Ecto neural progenitor cell (in vitro differentiated cells): ENCODE measurements at places on chromosomes 7 and 10.

GRCh38 chr10:6033954-6034353 is 28.2 kb downstream of the IL2RA start:
- peak; percentile 5 for DNase-seq

- no peak for DNase-seq
These were observed 1023.6 kb downstream of the XPNPEP1 start for GRCh38 chr10:108899670-108900069.

DNA sequence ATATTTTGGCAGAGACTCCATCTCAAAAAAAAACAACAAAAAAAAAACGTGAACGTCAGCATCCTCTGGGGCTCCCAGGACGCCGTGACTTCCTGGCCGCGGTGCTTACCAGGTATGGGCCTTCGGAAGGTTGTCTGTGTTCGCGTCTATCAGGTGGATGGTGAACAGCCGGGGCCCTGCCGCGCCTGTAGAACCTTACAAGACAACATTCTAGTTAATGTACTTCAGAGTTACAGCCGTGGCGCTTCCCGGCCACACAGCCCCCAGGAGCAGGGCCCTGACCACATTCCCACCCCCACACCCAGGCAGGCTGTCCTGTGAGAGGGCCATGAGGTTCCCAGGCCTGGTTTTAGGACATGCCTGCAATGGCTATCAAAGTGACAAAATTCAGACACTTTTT is 111.0 kb downstream of the SMURF1 start:
- DNase-seq = no peak

DNA sequence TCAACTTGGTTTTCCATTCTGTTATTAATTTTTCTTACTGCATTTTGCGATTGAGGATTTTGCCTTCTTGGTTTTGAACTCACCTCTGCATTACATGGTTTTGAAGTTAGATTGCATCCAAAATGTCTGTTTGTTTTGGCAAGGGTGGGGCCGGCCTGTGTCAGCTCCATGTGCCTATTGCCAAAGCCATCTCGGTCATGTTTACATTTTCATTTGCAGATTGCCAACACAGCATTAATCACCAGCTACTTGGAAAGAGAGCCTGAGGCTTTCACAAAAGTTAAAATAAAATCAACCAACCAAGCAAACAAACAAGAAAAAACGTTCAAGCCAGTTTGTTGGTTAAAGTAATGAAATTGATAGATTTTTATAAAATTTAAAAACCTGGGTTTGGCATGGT is 695.8 kb downstream of the TYW1 start:
- DNase-seq = no peak

DNA sequence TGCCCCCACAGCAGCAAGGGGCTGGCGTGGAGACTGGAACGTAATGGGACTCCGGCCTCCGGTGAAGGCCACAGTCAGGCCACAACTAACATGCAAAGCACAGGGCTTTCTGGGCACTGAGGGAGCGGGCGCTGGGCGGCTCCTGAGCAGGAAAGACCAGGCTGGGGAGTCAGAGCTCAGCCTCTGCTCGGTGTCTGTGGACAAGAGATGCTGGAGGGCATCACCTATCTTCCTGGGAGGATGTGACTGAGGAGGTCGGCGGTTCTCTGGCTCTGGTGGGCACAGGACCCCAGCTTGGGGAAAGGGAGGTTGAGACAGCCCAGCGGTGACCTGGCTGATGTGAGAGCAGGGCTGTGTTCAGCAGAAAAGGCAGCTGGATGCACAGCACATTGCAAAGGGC is 11.7 kb downstream of the CNPY1 start:
- DNase-seq = no peak

DNA sequence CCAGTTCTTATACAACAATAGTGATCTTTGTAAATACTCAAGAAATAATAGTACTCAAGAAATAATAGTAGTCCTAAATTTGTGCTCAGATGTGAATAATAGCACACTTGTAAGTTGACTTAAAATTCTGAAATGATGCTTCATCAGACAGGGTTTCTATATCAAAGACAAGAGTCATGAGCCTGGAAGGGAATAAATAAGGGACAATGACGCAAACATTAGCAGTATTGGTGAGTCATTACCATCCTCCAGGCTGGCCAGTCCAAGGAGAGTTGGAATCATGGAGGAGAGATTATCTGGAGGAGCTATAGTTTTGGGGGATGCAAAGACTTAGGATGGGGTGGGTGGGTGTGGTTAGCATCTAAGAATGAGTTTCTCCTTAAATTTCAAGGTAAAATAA is 6.1 kb upstream of the SH3PXD2A start:
- no peak for DNase-seq

- DNase-seq = no peak
These were observed 45.0 kb downstream of the VWDE start for GRCh38 chr7:12358694-12359093.

DNA sequence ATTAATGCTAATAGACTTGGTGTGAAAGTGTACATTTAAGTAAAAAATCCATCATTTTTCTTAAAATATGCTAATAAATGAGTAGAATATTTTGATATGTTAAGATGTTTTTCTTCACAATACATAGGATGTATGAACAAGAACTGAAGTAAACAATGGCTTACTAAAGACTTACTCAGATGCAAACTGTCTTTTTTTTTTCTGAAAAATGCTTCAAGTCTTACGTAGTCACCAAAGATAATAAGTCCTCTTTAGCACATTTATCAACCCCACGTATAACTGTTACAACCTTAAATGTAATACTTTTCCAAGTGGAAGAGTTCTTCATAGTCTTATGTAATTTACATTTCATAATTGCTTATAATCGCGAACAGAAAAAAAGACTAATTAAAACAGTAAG is 54.8 kb downstream of the MDFIC start:
- no peak for DNase-seq

DNA sequence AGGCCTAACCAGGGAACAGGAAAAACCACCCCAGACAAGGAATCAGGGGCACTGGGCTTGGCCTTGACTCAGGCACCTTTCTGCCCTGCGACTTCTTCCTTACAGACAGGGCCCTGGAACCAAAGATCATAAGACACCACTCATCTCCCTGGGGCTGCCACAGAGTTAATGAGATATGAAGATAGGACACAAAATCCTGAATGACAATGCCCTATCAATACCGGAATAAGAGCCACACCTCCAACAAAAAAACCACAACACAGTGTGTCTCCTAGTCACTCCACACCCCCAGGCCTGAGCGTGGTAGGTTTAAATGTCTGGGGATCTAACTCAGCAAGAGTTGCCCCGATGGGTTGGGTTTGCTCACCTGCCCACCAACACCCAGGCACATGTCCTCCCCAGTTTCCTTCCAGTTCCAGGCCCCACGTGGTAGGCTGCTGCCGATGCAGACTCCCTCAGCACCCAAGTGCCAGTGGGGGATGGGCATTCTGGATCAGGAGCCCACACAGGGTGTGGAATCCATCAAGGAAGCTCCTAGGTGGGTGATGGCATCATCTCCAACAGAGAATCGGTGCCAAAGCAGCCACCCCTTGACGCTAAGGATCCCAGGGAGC is 3.9 kb downstream of the DLG5 start:
- DNase-seq = no peak

DNA sequence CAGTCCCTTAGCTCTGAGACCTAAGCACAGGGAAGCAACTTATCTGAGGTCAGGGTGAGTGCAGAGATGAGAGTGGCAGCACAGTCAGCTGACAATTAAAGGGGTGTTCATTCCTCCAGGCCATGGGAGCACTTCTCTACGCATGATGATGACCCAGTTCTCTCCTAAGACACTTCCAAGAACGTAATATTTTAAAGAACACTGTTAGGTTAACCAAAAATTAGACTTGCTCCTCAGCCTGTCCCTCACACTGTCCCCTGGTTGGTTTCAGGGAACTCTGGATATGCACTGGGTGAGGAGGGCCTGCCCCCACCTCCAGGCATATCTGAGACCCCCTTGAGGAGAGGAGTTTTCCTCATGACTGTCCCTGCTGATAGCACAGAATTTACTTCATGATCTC is 767.5 kb downstream of the GRID1 start:
- no peak for DNase-seq

- DNase-seq = no peak
These were observed 161.0 kb upstream of the POT1 start for GRCh38 chr7:125090596-125090995.

DNA sequence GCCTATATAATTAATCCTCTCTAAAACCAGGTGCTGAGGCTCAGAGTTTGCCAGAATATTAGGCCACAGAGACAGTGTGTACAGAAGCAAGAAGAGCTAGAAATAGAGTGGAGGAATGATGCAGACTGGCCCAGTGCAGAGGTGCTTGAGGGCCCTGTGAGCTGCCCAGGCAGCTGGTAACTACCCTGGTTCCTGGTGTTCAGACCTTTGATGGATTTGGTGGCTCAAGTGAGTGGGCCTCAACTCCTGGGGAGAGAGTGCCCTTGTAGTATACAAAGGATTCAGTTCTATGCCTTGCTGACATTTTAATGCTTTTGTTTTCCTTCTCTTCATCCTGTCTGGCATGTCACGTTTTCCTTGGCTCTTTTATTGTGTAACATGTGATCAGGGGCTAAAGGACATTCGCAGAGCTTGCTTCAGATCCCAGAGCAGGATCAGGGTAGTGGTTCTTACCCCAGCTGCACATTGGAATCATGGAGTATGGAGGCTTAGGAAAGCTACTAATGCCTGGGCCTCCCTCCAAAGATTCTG is 20.0 kb downstream of the LRRC4 start:
- no peak for DNase-seq

DNA sequence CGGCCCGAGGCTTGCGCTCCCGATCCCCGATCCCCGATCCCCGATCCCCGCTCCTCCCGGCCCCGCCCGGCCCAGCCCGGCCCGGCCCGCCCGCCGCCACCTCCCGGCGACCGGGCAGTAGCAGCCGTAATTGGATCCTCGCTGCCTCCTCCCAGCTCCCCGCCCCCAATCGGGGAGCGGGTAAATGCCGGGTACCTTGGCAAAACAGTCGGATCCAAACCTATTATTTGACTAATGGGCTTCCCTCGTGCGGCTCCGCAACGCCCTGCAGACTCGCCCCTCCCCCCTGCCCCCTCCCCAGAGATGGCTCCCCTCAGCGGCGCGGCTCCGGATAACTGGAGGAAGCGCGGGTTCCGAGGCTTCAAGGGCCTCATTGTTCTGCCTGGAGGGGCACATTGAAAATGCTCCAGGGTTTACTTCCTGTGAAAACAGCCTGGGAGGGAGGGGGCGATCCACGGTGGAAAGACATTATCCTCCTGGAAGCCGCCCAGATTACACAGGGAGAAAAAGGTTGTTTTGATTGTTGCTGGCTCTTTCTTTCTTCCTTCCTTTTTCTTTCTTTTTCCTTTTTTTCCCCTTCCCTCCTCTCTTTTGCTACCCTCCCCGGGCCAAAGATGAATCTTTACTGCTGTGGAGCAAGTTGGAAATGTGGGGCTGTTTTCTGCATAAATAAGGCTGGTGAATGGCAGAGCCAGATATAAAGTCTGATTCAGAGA is 94.7 kb upstream of the ZMIZ1 start:
- peak; percentile 90 for DNase-seq

DNA sequence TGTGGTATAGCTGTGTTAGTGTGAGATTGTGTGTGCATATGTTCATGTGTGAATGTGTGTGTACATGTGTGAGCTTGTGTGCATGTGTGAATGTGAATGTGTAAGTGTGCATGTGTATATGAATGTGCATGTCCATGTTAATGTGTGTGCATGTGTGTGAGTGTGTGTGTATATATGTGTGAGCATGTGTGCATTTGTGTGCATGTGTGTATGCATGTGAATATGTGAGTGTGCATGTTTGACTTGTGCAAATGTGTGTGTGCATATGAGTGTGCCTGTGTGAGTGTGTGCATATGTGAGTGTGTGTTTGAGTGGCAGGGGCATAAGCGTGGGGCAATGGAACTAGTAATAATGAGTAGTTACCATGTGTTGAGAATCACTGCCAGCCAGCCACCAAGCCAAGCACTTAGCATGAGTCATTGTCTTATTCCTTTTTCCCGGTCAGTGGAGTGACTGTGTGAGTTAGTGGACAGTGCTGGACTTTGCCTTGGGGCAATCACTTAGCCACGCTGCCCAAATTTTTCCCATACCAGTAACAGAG is 46.3 kb upstream of the SHH start:
- peak; percentile 36 for DNase-seq

GRCh38 chr10:60286559-60286958 is 103.1 kb downstream of the ANK3 start:
- DNase-seq = no peak

DNA sequence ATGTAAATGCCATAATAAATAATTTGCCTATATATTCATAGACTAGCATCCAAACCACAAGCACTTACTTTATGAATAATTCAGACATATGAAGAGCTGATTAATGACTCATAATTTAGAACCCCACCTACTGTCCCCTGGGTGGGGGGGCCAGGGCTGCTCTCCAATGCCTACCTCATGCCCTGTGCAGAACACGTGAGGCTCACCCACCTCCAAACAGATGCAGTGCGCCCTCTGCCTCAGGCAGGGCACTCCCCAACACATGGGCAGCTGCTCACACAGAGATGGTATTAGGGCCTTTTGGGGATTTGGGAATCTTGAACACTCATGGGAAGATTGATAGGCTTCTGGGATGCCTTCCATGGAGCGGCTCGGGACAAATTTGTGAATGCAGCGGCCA is 75.1 kb upstream of the INSIG1 start:
- no peak for DNase-seq

DNA sequence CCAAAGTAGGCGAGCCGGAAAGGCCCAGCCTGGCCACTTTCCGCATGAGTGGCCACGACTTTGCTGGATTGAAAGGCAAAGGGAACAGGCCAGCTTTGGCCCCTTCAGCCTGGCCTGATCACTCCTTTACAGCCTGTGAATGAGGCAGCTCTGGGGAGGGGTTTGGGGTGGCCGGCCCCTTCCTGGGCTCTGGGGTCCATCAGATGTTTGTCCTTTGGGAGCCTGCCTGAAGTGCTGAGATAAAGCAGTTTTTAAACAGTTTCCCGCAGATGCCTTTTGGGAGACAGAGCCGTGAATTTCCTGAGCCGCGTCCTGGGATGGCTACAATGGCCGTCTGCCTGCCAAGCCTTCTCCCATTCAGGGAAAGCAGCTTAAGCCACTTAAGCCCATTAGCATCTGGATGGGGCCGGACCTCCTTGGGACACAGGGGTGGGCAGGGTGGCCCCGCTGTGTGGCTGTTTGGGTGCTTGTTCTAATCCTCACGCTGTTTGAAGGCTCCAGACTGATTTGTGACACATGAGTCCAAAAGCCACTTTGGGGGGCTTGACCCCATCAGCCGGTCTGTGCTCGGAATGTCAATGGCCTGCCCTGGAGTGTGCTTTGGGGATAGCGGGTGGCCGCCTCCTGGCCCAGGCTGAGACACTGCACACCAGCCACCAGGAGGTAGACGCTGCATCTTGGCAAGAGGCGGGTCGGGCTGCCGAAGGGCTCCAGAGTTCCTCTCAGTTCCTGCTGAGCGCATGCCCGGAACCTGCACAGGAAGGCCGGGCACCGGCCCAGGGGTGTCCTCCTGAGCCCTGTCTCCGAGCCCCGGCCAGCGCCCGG is 38.9 kb downstream of the NKX6-2 start:
- peak; percentile 81 for DNase-seq
